Activated CD8-positive, alpha-beta T cell treated with anti-CD3 and anti-CD28 coated beads for 36 hours (primary cell): ENCODE measurements at places on chromosomes 3 and 15. TPM values are rescaled to one million over a fixed set of nuclear protein-coding genes. Genes with fewer than 3 reads are reported as not detected.

Gene ITGA11
- total RNA-seq = 1.7 TPM

- no peak for DNase-seq
- H3K27me3 ChIP-seq = peaks cover 4% of the 10 kb centered on the region
- H3K4me1 ChIP-seq = no peaks in the 10 kb centered on the region
- H3K36me3 ChIP-seq = no peaks in the 10 kb centered on the region
Measured at GRCh38 chr3:46325645-46326300, 28.1 kb upstream of the CCR2 start.

GRCh38 chr3:38232701-38233100, 32.9 kb upstream of the SLC22A13 start:
- peaks cover 61% of the 10 kb centered on the region for H3K36me3 ChIP-seq
- H3K4me1 ChIP-seq = no peaks in the 10 kb centered on the region
- H3K27ac ChIP-seq = no peak overlapping the region
- no peak overlapping the region for H3K4me3 ChIP-seq
- DNase-seq = no peak

DNA sequence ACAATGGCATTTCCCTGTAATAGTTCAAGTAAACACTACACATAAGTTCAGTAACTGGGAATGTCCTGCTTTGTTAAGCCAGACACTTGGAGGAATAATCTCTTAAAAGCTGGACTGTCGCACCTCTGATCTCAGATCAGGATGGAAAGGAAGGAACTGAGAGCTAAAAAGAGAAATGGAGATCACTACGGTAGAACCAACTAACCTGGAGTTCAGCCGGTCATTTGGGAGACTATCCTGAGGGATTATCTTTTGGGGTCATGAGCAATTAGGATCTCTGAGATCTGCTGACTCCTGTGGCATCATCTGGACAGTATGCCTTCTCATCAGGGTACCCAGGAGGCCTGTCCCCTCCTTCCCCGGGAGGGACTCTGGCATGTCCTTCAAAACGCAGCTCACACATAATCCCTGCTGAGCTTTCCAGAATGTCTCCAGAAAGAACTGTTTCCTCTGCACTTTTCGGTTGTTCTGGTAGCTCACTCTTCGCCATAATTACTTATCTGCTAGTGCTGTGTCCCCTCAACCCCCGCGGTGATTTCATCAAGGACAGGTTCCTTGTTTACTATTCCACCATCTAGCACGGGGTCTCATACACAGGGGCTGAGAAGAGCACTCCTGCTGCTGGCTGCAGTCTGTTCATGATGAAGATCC, 115.6 kb downstream of the SENP2 start:
- no peaks in the 10 kb centered on the region for H3K4me1 ChIP-seq
- no peak overlapping the region for H3K27ac ChIP-seq
- H3K27me3 ChIP-seq = peaks cover 5% of the 10 kb centered on the region
- no peak overlapping the region for H3K4me3 ChIP-seq
- DNase-seq = no peak
- no peaks in the 10 kb centered on the region for H3K36me3 ChIP-seq
